Stimulated activated CD4-positive, alpha-beta T cell treated with anti-CD3 and anti-CD28 coated beads, Interleukin-2, amount 100 ng/mL, for 24 hours (primary cell): ENCODE measurements at places on chromosomes 7 and 10.

DNA sequence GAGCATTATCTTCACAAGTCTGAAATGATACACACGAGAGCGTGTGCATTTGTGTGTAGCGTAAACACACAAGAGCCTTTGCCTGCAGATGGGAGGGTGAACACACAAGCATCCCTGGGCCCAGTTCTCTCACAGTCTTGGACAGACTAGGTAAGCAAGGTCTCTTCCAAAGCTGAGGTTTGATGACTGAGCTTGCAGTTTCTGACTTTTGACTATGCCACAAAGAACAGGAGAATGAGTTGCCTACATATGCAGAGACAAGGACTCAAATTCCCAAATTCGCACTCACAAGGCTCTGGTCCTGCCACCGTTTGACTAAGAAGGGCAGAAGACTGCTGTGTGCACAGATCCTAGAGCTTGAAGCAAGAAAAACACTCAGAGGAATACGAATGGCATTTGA, 55.8 kb downstream of the FAM53B start:
- no peak for DNase-seq

- DNase-seq: no peak
Observed at GRCh38 chr7:66047426-66047825, 28.2 kb upstream of the ASL start.

DNA sequence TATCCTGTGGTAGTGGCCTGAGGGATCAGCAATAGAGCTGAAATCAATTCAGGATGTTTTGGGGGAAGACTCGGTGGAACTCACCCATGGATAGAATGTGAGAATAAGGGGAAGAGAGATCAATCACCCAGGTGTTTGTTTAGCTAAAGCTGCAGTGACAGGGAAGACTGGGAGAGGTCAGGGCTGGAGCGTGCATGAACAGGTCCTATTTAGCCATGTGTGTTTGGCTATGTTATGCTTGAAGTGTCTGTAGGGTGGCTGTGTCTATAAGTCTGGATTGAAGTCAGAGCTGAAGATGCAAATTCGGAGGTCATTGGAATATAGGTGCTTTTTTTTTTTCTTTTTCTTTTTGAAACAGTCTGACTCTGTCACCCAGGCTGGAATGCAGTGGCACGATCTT, 4.6 kb downstream of the ATP6V1F start:
- DNase-seq: no peak

GRCh38 chr10:96632974-96633710, 46.3 kb upstream of the TM9SF3 start:
- no peak for DNase-seq

DNA sequence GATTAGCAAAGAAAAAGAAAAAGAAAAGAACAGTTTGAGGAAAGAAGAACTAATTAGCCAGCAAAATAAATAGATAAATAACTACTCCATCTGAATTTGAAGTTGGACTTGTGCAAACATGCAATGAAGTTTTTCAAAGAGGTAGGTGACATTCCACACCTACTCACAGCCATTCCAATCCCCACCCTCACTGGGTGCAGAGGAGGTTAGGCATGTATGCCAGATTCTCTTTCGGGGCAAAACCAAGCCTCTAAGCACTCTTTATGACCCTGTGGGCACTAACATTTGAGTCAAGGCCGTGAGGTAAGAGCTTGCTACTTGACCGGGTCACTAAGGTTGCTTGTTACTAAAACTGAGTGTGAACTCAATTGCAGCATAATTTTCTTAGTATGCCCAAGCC, 108.4 kb upstream of the SEMA3A start:
- DNase-seq: no peak

- no peak for DNase-seq
Observed at GRCh38 chr10:32846974-32847373, 111.1 kb downstream of the ITGB1 start.

- no peak for DNase-seq
Observed at GRCh38 chr7:14766747-14767146, 135.8 kb downstream of the DGKB start.

DNA sequence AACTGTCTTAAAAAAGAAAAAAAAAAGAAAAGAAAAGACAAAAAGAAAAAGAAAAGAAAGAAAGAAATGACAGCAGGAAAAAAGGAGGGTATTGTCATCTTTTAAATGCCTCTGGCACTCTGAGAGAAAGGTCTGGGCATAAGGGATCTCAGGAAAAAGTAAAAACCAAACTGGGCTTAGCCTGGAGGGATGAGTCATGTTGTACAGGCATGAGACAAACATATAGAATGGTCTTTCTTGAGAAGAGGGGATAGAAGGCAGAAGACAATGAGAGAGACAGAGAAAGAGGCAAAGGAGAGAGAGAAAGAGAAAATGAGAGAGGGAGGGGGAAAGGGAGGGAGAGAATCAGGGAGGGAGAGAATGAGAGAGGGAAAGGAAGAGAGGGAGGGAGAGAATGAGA, 32.3 kb upstream of the KCNMA1 start:
- DNase-seq: no peak

DNA sequence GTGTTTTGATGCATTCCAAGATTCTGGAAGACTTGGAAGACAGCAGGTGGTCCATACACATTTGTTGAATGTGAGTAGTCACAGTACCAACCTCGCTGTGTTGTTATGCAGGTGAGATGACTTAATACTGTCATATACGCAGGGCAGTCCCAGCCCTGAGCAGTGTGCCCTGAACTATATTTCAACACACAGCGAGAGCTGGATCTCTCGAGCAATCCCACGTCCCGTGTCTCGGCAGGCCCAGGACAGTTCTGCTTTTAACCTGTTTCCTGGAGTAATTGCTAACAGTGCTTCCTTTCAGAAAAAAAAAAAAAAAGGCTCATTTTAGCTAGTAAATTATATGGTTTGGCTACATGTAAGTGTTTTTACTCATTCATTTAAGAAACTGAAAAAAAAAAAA, 179.7 kb downstream of the PRKCQ start:
- DNase-seq: no peak

- DNase-seq: no peak
Observed at GRCh38 chr10:56370217-56371113, 9.4 kb upstream of the ZWINT start.

DNA sequence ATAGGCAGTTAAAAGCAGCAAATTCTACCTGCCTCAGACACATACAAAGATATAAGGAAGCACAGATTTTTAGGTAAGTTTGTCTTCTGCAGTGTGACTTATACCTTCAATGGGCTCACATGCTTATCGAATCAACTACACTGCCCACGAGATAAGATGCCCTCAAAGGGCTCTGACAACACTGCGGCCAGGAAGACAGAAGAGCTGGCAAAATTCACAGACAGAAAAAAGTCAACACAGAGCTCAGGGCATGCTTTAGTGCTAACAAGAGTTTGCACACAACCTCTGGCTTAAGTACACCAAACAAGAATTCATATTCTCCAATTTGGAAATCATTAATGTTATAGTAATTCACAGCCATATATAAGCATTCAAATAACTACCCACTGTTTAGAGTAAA, 62.3 kb downstream of the LARP4B start:
- DNase-seq: no peak

DNA sequence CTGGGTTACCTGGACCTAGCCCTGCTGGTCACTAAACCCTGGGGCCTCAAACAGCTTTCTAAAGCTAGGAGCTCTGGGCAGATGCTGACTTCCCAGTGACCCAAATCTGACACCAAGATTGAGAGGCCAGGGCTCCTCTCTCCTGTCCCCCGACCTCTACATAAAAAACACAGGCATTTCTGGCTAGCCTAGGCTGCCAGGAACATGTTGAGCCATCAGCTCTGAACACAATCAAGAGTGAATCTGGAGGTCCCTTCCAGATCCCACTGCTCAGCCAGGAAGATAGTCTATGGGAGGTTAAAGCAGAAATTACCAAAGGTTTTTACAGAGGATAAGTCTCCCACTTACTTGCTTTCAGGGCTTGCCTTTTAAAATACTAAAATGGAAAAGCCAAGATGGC, 22.1 kb upstream of the PDE1C start:
- no peak for DNase-seq

DNA sequence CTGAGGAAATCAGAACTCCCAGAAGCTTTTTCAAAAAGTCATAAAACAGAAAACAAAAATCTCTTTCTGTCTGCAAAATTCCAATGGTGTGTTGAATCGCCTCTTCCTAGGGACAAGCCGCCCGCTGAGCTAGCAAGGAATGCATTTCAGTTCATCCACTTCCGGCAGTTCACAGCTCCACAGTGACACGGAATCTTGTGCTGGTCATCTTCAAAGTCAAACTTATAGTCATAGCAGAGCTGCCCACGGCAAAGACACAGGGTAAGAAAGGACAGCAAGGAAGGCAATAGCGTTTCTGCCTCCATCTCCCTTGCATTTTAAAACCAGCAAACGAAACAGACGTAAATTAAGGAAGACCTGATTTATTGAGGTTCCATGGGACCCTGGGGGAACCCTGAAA, 111.2 kb downstream of the GALNT11 start:
- no peak for DNase-seq

GRCh38 chr7:27179503-27180430, 5.3 kb downstream of the HOXA11 start:
- DNase-seq: peak; percentile 76

GRCh38 chr7:121054925-121055324, 66.4 kb downstream of the CPED1 start:
- DNase-seq: no peak

- DNase-seq: no peak
Observed at GRCh38 chr7:47536661-47537611, 45.0 kb downstream of the TNS3 start.

GRCh38 chr7:29372351-29373090, 177.9 kb downstream of the CHN2 start:
- DNase-seq: no peak

- peak; percentile 59 for DNase-seq
Observed at GRCh38 chr10:30433306-30433729, 666 bp upstream of the MAP3K8 start.

- peak; percentile 58 for DNase-seq
Observed at GRCh38 chr10:112949875-112950507, at the start of gene TCF7L2. TCF7L2 (plus strand) TSS chr10:112950247; CDS start chr10:112950757, 510 bp downstream.
